ENCODE measurements at places on chromosomes 2 and 18.

- no peak for DNase-seq
These were observed 156.2 kb downstream of the HRH4 start for GRCh38 chr18:24616653-24617052.

- DNase-seq = no peak
These were observed 37.3 kb downstream of the RHOB start for GRCh38 chr2:20484034-20484617.

DNA sequence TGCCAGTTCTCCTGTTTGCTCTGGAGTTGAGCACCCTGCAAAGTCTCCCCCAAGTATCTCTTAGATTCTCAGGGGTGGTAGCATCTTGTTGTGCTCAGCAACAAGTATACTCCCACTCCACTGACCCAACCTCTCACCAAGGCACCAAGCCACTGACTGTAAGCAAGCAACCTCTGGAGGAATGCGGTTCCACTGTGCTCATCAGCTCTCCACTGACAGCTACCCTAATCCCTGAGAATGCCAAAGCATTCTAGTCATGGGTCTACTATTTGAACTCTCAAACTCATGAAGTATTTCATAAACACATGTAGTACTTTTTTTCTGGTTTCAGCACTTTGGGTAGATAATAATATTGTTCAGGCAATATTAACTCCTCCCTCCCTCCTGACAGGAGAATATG lies 170.0 kb downstream of the EPHA4 start:
- no peak for DNase-seq

DNA sequence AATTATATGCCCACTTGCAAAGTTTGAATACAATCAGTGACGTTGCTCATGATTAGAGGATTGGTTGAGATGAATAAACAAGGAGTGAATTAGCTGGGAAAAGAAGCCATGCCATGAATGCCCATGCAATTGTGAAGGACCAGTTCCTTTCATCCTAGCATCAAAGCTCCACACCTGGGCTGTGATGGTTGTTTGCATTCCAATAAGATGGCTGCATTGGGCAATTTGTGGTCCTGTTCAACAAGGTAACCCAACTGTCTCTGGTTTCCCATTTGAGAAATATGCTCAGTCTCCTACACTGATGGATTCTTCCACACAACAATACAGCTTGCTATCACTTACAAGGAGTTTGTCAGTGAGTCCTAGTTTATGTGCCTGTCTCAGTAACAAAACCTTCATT lies 550.2 kb downstream of the STK39 start:
- DNase-seq = no peak

GRCh38 chr2:13696601-13697000 lies 935.9 kb upstream of the LRATD1 start:
- no peak for DNase-seq

DNA sequence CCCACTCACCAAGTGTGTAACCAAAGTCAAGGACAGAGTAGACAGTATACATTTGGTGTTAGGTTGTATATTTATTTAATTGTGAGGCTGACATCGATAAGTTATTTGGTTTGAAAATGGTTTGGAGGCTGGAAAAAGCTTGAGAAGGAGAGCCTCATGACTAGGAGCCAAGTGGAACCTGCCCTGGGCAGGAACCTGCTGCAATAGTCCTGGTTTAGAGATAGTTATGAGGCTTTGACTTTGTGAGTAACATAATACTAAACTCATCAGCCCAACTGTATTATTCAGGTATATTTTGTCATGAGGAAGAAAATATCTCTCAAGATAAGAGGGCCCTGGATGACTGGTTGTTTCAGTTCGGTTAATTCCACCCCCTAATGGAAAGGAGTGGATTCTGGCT lies 234.3 kb upstream of the CYRIA start:
- DNase-seq = no peak

GRCh38 chr2:60945341-60945740 lies 64.0 kb downstream of the REL start:
- no peak for DNase-seq

DNA sequence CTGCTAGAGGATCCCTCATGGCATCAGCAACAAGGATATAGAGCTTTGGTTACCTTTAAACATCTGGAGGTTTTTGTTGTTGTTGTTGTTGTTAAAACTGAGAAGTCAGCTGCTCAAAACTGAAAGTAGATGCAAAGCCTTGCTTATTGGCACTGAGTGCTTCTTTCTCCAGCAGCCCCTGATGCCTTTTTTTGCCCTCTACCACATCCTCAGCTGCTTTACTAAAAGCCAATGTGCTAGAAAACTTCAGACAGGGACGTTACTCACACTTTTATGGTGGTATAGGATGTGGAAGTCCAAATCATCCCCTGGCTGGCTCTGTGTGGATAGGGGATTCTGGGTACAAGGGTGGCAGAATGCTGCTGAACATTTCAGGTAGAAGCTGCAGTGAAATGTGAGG lies 78.3 kb upstream of the CHST9 start:
- no peak for DNase-seq

GRCh38 chr2:206442474-206442832 lies 879 bp upstream of the ADAM23 start:
- no peak for DNase-seq

DNA sequence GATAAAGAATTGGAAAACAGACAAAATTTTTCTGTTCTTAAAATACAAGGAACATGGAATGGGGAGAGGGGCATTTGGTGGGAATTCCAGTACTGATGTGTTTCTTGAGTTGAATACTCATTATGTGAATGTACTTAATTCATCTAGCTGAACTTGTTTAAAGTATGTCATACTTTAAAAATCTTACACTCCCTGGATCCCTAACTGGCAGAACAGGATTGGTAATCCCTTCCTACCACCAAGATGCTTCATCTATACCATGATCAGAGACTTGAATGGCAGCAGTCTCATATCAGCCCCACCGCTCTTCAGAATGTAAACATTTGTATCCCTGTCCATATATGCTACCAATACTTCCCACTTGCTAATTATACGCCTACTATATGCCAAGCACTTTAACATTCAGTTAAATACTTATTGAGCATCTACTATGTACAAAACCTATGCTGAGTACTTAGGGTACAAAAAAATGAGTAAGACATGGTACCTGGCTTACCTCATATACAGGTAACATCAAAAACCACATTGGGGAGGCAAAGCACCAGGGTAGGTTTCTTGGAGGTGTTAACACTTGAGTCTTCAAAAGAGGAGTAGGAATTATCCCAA lies 5.3 kb downstream of the MEMO1 start:
- DNase-seq = no peak

DNA sequence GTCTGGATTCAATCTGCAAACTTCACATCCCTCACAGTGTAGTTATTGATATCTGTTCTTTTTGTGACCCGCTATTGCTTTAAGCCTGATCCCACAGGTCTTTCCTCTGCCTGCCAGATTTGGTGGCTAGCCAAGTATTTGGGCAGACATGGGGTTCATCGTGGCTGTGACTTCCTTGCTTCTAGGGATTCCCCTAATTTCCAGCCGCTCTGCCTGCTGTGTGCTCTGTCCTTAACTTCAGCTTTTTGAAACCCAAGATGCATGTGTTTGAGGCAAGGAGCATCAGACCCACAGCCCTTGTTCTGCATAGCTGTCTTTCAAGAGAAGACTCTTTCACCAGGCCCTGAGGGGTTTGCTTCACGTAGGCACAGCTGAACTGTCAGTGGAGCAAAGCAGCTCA lies 54.2 kb downstream of the NCAPH start:
- no peak for DNase-seq

- DNase-seq = no peak
These were observed 481 bp downstream of the SLC30A6 start for GRCh38 chr2:32166115-32166574.

GRCh38 chr2:98835831-98836385 lies 100.1 kb downstream of the CRACDL start:
- peak; percentile 20 for DNase-seq

GRCh38 chr2:20355131-20355530 lies 4.5 kb upstream of the PUM2 start:
- no peak for DNase-seq

GRCh38 chr2:9666306-9666705 lies 35.5 kb upstream of the YWHAQ start:
- no peak for DNase-seq

DNA sequence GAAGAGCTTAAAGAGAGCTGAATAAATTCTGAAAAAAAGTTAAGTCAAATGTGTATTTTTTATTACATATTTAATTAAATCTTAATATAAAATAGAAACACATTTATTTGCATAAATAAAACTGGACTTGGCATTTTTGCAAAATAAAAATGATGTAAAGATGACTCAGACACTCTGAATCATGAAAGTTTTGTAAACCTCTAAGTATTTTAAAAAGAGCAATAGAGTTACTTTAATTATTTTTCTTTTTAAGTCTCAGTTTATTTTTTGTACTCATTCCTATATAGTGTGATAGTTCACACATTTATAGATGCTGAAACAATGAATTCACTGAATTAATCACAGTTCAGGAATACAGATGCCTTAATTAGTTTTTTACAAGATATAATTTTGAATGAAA lies 109.9 kb upstream of the DTNA start:
- no peak for DNase-seq

- no peak for DNase-seq
These were observed 40.4 kb upstream of the ANKRD62 start for GRCh38 chr18:12053289-12053688.

- no peak for DNase-seq
These were observed at the start of gene EMILIN2 for GRCh38 chr18:2846636-2847316. Gene EMILIN2 (plus strand): TSS chr18:2847006. CDS start chr18:2847189, 183 bp downstream.

DNA sequence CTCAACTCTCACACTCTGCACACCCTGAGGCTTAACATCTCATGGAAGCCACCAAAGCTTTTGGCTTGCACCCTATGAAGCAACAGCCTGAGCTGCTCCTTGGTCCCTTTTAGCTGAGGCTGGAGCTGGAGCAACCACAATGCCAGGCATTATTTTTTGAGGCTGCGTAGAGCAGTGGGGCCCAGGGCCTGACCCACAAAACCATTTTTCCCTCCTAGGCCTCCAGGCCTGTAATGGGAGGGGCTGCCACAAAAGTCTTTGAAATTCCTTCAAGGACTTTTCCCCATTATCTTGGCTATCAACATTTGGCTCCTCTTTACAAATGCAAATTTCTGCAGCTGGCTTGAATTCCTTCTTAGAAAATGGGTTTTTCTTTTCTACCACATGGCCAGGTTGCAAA lies 39.8 kb downstream of the CTNNA2 start:
- DNase-seq = no peak

DNA sequence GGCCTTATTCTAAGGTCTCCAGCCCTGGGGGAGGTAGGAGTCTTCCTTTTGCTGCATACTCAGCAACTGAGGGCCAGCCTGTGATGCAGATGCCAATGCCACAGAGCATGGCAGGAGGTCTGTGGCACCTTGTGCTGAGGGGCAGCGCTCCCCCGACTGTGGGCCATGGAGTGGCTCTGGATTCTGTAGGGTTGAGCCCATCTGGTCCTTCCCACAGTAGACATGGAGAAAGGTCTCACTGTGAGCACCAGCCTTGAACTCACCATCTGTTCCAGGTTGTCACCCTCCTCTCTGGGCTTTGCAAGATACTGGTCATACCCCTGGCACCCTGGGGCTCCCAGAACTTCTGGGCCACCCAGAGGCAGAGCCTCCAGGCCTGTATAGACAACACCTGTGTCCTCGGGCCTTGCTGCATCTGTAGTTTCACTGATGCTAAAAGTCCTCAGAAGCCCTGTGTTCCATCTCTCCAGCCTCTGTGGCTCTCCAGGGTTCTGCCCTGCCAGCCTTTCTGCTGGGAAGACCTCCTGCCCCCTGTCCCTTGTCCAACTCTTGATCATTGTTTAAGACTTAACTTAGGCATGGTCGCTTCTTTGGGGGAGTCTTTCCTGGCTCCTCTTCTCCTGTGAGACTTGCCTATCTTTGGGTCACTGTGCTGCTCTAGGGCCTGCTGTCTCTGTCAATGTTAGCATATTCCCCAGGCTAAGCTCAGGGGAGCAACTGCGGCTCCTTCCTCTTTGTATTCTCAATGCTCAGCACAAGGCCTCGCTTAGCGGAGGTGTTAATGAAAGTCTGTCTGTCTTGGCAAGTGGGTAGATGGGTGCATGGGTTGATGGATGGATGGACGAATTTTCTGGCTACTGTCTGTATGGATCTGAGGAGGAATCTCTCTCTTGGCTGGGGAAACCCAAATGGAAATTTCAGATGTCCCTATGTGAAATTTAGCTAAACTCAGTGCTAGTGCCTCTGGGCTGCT lies 160.9 kb downstream of the DYSF start:
- DNase-seq = no peak

GRCh38 chr2:885230-886071 lies 65.2 kb upstream of the SNTG2 start:
- no peak for DNase-seq

DNA sequence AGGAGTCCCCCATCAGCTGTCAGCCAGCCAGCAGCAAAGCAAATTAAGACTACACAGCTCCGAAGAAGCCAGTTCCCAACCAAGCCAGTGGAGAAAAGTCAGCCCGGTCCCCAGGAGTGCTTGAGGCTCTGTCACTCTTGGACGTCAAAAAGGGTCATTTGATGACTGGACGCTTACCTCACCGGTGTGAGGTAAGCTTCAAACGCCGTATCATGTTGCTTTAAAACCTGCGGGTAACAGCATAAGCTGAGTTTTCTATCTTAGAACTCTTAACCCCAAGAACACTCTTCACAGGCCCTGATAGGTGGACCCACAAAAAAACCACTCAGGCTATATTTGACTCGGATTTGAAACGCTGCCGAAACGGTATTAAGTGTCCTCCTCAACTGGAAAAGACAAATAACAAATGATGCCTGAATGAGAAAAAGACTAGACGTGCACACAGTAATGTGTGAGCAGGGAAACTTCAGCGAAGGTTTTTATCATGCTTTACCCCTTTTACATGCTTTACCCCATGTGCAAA lies 682 bp upstream of the LNPK start:
- DNase-seq = no peak

GRCh38 chr2:160581448-160581847 lies 87.8 kb upstream of the RBMS1 start:
- DNase-seq = no peak

DNA sequence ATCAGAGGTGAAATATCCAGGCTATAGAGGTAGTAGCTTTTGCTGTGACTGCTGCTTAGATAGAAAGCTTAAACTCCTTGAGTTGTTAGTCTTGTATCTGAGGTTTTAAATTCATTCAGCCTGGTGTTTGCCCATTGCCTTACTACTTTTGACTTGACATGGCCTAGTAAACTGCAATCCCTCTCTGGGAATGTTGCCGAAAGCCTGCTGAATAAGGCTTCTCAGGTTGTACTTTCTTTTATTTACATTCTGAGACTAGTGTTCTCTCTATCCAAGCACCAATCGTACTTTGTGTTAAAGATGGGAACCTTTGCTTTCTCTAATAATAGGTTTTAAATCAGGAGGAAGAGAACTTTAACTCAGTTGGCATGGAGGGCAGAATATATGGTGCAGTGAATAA lies 357.6 kb upstream of the CWC22 start:
- no peak for DNase-seq

All from stimulated activated CD8-positive, alpha-beta memory T cell treated with anti-CD3 and anti-CD28 coated beads, Interleukin-4, amount 100 ng/mL, for 1 hour (primary cell).